ENCODE measurements at places on chromosomes 4 and X. TPM values are rescaled to one million over a fixed set of nuclear protein-coding genes. Genes with fewer than 3 reads are reported as not detected.

DNA sequence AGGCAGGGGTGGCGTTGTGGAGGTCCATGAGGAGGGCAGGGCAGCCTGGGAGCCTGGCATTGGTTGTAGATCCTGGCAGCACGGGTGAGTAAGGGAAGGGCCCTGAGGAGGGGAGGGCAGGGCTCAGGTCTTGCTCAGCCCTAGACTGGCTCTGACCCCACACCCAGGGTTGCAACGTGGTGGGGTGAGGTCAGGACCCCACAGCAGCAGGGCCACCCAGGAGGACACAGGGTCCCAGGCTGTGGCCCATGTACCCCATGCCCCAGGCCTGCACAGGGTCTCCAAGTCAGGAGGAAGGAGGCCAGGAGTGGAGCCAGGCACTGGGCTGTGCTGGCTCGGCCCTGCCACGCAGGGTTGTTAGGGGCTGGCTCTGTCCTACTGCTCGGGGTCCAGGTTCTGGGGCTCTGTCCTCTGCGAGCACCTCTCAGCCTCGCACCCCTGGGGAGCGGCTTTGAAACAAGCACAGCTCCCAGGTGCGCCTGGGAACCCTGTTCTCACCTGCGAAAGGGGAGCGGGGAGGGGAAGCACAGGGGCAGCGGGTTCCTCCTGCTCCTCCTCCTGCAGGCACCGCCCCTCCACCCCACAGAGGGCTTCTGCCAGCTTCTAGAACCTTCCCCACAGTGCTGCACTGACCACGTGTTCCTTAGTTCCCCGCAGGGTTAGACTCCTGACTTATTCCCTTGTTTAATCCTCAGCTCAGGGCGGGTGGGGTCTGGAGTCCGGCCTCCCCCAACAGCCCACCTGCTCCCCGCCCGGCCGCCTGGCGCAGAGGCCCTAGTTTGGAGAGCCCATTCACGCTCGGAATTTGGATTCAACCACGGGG is 20.4 kb downstream of the MSANTD1 start:
- no peak for DNase-seq

- no peak for DNase-seq
These were observed 316.6 kb upstream of the BOD1L1 start for GRCh38 chr4:13944095-13944511.

DNA sequence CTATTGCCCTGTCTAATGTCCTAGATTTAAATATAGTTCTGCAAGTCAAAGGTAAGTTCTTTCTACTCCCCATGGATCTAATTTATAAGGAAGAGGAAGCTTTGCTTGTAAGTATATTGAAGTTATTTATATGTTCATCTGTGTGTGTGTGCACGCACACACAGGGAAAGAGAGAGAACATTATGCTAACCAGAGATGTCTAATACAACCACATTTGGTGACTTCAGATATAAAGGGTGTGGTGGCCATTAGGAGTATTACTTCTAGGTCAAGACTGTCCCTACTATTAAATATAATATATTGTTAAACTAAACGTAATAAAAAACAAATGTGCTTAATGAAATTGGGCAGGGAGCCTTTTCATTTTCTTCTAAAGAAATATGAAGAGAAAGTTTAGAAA is 4.1 kb downstream of the DCK start:
- DNase-seq: no peak

DUSP21 gene
- total RNA-seq: not detected

DNA sequence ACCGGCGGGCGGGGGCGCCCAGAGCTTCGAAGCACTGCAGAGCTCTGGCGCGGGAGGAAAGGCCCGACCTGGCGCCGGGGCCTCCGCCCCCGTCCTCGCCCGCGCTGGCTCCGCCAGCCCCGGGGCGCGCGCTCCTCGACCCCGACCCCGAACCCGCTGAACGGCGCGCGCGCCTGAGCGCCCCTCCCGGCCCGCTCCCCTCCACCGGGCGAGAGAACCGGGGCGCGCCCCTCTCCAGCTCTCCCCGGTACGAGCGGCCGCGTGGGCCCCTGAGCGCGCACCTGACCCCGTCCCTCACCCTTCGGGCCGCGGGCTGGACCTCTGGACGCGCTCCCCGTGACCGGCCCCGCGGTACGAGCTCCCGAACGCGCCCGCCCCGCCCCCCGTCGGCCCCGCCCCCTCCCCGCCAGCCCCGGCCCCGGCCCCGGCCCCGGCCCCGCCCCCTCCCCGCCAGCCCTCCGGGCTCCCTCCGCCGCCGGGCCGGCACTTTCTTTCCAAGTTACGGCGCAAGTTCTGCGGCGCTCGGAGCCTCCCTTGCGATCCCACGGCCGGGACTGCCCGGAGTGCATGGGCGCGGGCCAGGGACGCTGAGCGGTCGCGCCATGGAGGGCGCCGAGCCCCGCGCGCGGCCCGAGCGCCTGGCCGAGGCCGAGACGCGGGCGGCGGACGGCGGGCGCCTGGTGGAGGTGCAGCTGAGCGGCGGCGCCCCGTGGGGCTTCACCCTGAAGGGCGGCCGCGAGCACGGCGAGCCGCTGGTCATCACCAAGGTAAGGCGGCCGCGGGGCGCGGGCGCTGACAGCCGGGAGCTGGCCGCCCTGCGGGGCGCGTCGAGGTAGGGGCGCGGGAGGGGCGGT is at the start of gene SHROOM2:
SHROOM2 (plus strand) TSS at position 486 of the 854 bp plus-strand sequence; CDS start at position 603, 117 bp downstream.
- DNase-seq: no peak

- DNase-seq: peak; percentile 18
These were observed 6.0 kb downstream of the GAGE10 start for GRCh38 chrX:49309401-49309981.

KLB gene
- not detected for total RNA-seq

DNA sequence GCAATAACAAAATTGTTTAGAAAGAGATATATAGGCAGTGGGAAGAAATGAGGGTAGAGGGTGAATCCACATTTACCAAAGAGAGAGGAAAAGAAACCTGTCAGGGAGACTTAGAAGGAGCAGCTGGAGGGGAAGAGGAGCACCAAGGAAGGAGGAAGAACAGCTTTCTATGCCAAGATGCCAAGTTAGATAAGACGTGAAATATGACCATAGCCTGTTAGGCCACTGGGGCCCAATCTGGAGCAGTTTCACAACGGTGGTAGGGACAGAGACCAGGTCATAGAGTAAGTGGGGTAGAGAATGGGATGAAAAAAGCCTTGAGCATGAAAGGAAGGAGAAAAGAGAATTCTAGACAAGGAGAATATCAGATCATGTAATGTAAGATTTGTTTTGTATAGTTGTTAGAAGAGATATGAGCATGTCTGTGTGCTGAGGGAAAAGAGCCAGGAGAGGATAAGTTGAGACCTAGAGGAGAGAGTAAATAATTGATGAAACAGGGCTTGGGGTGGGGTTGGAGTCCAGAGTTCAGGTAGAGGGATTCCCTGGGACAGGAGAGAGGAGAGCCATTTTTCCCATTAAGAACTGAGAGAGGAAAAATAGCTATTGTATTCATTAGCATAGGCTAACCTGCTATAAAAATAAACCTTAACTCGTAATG is 4.4 kb upstream of the SOWAHB start:
- no peak for DNase-seq

VCX2 gene
- total RNA-seq: not detected

- DNase-seq: peak; percentile 53
These were observed 311.2 kb upstream of the GATB start for GRCh38 chr4:152072001-152072485.

SYP gene
- 0.10 TPM for total RNA-seq

- DNase-seq: no peak
These were observed 67.4 kb upstream of the SCML1 start for GRCh38 chrX:17669891-17670290.

DNA sequence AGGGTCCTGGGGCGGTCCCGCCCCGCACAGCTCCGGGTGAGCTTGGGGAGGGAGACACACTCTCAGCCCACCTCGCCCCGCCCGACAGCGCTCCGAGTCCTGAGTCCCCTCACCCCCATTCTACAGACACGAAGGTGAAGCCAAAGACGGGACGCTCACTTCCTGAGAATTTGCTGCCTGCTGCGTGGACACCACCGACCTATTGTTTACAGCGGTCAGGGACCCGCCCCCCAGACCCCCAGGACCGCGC is 796 bp upstream of the ZNF141 start:
- no peak for DNase-seq

GRCh38 chr4:182729516-182729915 is 187.7 kb downstream of the DCTD start:
- DNase-seq: no peak

GRCh38 chr4:182975806-182976205 is 58.6 kb upstream of the DCTD start:
- peak; percentile 83 for DNase-seq

NXF2B gene
- total RNA-seq: not detected

TGIF2LX gene
- total RNA-seq: not detected

DNA sequence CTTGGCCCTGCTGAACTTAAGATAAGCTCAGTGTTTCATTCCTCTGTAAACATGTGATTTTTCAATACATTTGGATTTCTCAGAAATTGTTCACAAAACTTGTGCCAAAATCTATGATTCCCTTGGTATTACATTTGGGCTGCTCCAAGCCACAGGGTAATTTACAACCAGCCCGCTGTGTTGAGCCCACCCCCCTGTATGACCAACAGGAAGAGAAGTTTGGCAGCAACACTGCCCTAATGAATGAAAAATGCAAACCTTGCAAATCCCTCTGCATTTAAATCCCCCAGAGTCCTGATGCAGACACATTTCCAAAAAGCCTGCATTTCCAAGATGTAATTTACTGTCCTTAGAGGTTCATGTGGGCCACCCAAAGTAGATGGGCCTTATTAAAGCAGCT is 34.1 kb upstream of the GAB1 start:
- DNase-seq: no peak

FAM9C gene
- not detected for total RNA-seq

GRCh38 chr4:101337688-101338087 is 9.6 kb downstream of the PPP3CA start:
- peak; percentile 61 for DNase-seq

GAGE13 gene
- total RNA-seq: not detected

GLRB gene
- 20.7 TPM for total RNA-seq

PAK3 gene
- total RNA-seq: 9.2 TPM

GYG2 gene
- total RNA-seq: 3.2 TPM

GRCh38 chr4:128355305-128355704 is 67.7 kb upstream of the PGRMC2 start:
- peak; percentile 97 for DNase-seq

DACH2 gene
- not detected for total RNA-seq

- no peak for DNase-seq
These were observed 1658.0 kb downstream of the STIM2 start for GRCh38 chr4:28518561-28519165.

GRCh38 chrX:101759000-101759399 is 99.3 kb upstream of the ARMCX2 start:
- DNase-seq: peak; percentile 39

- DNase-seq: no peak
These were observed 1.2 kb downstream of the NLRP2B start for GRCh38 chrX:57678686-57679428.

TMEM31 gene
- total RNA-seq: not detected

GRCh38 chr4:7063362-7063761 is 4.5 kb downstream of the GRPEL1 start:
- DNase-seq: no peak

TMSB15B gene
- total RNA-seq: 4.9 TPM

ADH7 gene
- not detected for total RNA-seq

DNA sequence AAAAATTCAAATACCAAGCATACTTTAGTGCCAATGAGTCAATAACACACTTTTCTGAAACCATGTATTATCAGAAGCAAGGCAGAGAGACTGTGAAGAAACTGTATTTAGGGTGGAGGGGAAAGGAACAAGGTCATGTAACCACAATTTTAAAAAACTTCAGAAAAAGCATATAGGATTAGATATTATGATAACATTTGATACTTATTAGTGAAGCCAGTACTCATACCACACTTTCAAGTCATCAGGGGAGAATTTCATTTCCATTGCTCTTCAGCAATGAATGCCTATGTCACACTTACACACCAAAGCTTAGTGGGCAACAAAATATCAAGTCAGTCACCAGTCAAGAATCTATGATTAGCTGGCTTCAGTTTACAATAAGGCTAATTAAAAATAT is 602.2 kb downstream of the IL15 start:
- no peak for DNase-seq

GRCh38 chrX:21990832-21991231 is 41.3 kb upstream of the PHEX start:
- DNase-seq: no peak

- no peak for DNase-seq
These were observed 2.0 kb downstream of the BCOR start for GRCh38 chrX:40095583-40096394.

GRCh38 chr4:743463-744211 is 38.0 kb downstream of the PCGF3 start:
- DNase-seq: no peak

DNA sequence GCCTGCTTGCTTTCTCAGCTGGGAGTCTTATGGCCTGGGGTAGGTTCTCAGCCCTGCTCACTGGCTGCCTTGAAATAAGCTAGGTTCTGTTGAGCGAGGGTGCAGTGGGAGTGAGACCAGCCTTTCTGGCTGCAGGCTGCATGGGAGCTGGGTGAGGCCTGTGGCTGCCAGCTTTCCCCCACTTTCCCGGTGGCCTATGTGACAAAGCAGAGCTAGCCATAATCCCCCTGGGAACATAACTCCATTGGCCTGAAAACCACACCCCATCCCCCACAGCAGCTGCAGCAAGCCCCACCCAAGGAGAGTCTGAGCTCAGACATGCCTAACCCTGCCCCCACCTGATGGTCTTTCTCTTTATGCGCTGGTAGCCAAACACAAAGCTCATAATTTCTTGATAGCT is 118.9 kb downstream of the KLHL4 start:
- DNase-seq: no peak

DNA sequence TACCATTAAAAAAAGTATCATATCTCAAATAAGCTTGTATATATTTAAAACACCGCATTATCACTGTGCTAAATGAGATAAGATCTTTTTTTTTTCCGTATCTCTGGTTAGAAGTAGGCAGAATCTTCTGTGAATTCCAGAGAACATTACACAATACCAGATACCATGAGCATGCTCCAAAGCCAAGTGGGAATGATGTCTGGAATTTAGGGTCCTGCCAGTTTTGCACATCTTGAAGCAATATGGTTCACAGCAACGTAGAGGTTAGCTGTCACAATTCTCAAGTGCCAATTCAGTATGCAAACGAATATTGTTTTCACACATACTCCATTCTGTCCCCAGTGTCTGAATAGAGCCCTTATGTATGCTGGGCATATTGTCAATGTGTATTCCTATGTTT is 127.5 kb upstream of the NEIL3 start:
- no peak for DNase-seq

- no peak for DNase-seq
These were observed 39.0 kb downstream of the ATOH1 start for GRCh38 chr4:93867416-93868001.

DNA sequence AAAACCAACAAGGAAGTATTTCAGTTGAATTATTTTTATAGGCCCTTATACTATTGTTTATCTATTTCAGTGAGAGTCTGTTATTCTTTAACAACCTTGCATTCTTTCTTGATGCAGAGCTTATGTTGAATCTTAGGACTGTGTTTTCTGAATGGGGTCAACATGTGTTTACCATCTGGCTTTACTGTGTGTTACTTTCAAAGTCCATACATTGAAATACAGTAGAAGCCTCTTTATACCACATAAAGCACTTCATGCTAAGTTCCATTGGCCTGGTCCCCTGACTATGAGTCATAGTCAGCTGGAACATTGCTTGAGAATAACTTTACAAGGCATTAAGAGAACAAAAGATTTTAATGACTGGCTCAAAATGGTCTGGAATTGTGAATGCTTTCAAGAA is 152.6 kb downstream of the GASK1B start:
- DNase-seq: peak; percentile 95

- DNase-seq: no peak
These were observed 2.6 kb downstream of the TEX13B start for GRCh38 chrX:107979534-107979933.

AMELX gene
- not detected for total RNA-seq

Measured in renal cortical epithelial cell (primary cell).